ENCODE measurements at places on chromosomes 1 and 21.

GRCh38 chr1:197486946-197487345, 218.9 kb downstream of the CRB1 start:
- H3K4me3 ChIP-seq = no peak overlapping the region
- H3K36me3 ChIP-seq = no peaks in the 10 kb centered on the region
- H3K27me3 ChIP-seq = no peaks in the 10 kb centered on the region
- DNase-seq = no peak
- no peaks in the 10 kb centered on the region for H3K4me1 ChIP-seq

DNA sequence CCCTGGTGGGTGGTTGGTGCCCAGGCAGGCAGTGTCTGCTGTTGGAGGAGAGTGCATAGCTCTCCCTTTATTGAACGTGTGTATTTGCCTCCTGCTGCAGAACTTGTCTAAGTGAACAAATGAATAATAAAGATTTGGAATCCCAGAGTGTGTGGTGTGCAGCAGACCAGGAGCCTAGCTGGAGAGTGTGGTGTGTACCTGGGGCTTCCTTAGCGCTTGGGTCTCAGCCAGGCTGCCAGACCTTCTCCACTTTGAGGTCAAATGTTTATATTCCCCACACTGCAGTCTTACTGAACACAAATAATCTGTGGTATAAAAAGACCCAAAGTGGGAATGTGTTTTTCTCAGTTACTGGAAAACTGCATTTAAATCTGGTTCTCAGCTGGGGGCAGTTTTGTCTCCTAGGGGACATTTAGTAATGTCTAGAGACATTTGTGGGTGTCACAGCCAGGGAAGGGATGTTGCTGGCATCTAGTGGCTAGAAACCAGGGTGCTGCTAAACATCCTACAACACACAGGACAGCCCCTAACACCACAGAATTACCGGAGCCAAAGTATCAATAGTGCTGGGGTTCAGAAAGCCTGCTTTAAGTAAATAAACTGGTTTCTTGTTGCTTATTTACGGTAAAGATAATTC, 23.6 kb downstream of the SLC37A1 start:
- no peaks in the 10 kb centered on the region for H3K27me3 ChIP-seq
- no peaks in the 10 kb centered on the region for H3K36me3 ChIP-seq
- DNase-seq = no peak
- no peak overlapping the region for H3K4me3 ChIP-seq

- H3K36me3 ChIP-seq = no peaks in the 10 kb centered on the region
- no peak overlapping the region for H3K4me3 ChIP-seq
- H3K27me3 ChIP-seq = no peaks in the 10 kb centered on the region
- H3K4me1 ChIP-seq = no peaks in the 10 kb centered on the region
- no peak overlapping the region for H3K27ac ChIP-seq
- no peak for DNase-seq
These were observed 281.6 kb downstream of the BRINP3 start for GRCh38 chr1:190196020-190196419.

GRCh38 chr1:19074361-19074901, 118.0 kb upstream of the IFFO2 start:
- H3K27ac ChIP-seq = peak overlapping the region; percentile 88
- DNase-seq = no peak
- peaks cover 21% of the 10 kb centered on the region for H3K36me3 ChIP-seq

DNA sequence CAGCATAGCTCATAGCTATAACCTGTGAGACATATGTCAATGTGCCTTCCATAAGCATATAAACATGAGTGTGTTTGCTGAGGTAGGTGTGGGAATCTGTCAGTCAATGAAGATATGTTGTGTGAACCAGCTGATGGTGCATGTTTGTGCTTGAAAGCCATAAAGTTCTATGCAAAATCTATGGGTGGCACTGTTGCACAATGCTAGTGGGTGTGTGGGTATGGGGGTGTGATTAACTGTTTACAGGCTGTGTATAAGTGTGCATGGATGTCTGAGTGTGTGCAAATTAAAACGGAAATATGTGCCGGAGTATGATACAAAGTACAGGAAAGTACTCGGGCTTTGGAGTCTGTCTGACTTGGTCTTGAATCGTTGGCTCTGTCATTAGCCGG, 1.0 kb upstream of the ATP2B4 start:
- peaks cover 27% of the 10 kb centered on the region for H3K4me1 ChIP-seq
- H3K27ac ChIP-seq = peak overlapping the region; percentile 87
- DNase-seq = no peak
- no peaks in the 10 kb centered on the region for H3K27me3 ChIP-seq
- H3K4me3 ChIP-seq = peak overlapping the region; percentile 77

- peaks cover 77% of the 10 kb centered on the region for H3K4me1 ChIP-seq
- H3K27me3 ChIP-seq = no peaks in the 10 kb centered on the region
- peak overlapping the region; percentile 94 for H3K27ac ChIP-seq
- DNase-seq = no peak
- no peaks in the 10 kb centered on the region for H3K36me3 ChIP-seq
These were observed 5.9 kb downstream of the MAP7D1 start for GRCh38 chr1:36161641-36162531.

DNA sequence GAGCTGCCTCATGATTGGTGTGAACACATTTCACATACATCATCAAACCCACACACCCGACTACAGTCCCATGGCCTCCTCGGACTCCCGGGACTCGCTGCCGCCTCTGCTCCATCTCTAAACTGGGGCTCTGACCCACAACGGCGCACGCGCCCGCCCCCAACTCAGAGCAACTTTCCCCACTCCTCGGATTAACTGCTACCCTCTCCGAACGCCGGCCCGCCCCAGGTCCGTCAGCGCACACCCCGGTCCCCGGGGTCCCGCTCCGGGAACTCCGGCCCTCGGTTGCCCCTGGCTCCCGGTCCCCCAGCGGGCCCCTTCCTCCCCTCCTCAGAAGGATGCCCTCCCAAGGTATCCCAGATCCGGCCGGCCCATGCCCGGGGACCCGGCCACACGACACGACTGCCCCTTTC, 740 bp downstream of the DSTYK start:
- DNase-seq = no peak
- peaks cover 7% of the 10 kb centered on the region for H3K4me1 ChIP-seq
- H3K27me3 ChIP-seq = no peaks in the 10 kb centered on the region
- H3K4me3 ChIP-seq = peak overlapping the region; percentile 88

GRCh38 chr1:41607808-41608207, 123.3 kb upstream of the EDN2 start:
- no peaks in the 10 kb centered on the region for H3K27me3 ChIP-seq
- no peak overlapping the region for H3K4me3 ChIP-seq
- no peaks in the 10 kb centered on the region for H3K36me3 ChIP-seq
- H3K27ac ChIP-seq = no peak overlapping the region

DNA sequence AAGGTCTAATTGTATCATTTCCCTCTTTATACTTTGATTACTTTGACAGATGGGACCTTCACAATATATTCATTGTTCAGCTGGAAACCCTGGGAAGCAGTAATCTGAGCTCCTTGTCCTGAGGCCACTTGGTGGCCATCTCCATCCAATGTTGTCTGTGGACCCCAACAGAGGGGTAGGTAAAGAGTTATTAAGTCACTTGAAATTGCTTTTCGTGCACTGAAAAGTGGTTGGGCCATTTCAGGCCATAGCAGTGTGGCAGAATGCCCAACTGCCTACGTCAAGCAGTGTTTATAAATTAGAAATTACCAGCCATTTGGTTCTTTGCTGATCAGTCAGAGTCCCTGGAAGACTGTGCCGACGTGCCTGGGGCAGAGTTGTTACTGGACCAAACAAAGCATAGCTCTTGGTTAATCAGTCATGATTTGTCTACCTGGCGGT, 308.3 kb upstream of the USP25 start:
- H3K27me3 ChIP-seq = no peaks in the 10 kb centered on the region
- no peaks in the 10 kb centered on the region for H3K36me3 ChIP-seq
- no peak for DNase-seq

DNA sequence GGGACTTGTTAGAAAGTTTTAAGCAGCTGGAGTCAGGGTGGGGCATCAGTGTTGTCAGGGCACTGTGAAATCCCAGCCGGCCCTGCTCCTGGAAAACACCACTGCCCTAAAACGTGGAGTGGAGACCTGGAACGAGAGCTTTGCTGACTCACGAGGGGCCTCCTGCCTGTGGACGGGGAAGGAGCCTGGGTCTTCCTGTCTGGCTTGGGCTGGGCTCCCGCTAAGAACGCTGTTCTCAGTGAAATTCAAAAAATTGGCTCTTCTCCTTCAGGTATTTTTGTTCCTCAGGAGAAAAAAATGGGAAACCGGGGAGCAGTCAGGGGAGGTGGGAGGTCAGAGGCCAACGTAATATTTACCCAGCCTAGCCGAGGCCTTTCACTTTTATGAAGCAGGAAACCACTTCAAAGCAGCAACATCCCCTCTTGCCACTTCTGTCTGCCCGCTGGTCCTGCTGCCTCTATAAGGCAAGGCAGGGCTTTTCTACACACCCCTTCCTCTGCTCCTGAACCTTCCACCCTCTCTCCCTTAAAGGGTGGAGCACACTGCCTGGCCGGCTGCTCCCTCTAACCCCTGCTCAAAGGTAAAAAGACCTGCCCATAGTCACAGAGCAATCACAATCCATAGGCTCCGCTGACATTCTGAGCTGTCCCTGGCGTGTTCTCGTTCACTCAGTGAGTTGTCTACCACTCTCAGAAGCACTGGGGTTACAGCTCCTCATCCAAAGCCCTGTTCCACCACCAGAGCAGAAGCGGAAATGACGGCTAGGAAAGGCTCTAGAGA, 8.0 kb downstream of the PLXNA2 start:
- H3K27ac ChIP-seq = peak overlapping the region; percentile 57
- H3K4me1 ChIP-seq = peaks cover 48% of the 10 kb centered on the region
- no peaks in the 10 kb centered on the region for H3K27me3 ChIP-seq
- no peak for DNase-seq

DNA sequence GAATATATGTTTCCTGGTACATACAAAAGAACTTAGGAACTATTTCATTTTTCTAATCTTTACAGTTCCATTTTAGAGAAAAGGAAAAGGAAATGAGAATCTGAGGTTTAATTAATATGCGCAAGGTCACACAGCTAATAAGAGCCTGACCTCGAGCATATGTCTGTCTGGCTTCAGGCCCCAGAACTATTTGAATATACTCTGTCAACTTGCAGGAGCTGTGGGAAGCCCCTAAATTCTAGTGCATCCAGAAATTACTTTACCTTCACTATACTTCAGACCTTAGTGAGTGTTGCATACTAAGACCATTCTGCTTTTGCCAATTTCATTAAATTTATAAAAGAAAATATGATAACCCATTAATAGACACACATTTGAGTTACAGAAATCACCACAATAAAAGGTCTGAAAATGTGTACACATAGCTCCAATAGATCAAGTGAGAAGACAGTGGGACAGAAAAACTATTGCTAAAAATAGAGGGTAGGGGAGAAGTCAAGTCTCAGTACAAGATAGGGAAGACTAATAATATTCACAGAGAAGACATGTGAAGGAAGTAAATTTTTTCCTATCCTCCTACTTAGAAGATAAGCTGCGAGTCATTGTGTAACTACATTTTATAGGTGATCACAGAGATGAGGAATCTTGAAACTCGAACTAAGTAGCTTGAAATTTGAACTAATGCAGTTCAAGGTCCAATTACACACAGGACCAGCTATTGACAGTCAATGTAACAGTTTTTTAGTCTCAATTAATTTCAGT, 3.8 kb downstream of the RGS13 start:
- no peak overlapping the region for H3K4me3 ChIP-seq
- DNase-seq = no peak
- no peaks in the 10 kb centered on the region for H3K27me3 ChIP-seq
- no peaks in the 10 kb centered on the region for H3K36me3 ChIP-seq

DNA sequence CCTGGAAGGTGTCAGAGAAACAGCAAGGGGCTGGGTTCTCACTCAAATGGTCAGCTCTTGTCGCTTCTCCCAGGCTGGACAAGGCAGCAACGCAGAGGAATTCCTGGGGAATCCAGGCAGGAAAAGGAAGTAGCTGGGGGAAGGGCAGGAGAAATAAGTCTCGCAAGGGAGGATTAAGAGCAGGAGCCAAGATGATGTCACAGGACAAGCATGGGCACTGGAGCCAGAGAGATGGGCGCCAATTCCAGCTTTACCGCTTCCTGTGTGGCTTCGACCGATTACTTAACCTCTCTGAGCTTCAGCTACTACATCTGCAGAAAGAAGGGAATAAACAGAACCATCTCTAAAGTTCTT, 70.5 kb downstream of the SSBP3 start:
- H3K36me3 ChIP-seq = no peaks in the 10 kb centered on the region
- no peak overlapping the region for H3K4me3 ChIP-seq
- peaks cover 84% of the 10 kb centered on the region for H3K4me1 ChIP-seq

DNA sequence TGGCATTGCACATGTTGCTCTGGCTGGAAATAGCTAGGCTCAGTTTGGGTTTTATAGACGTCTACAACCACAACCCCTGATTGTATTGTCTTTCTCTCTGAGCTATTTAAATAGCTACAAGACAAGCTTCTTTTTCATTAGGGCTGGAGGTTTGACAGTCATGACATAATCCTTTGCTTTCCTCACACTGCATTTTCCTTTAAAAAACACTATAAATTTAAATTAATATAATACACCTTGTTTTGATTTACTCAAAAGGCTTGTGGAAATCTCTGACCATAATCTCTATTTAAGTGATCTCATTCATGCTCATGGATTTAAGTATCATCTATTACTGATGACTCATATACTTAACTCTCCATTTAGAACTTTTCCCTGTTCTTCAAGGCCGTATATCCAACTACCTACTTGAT, 50.4 kb upstream of the PTGFR start:
- H3K27ac ChIP-seq = no peak overlapping the region
- no peaks in the 10 kb centered on the region for H3K27me3 ChIP-seq
- H3K36me3 ChIP-seq = no peaks in the 10 kb centered on the region
- DNase-seq = no peak
- H3K4me1 ChIP-seq = no peaks in the 10 kb centered on the region

GRCh38 chr1:35854989-35855700, 27.9 kb upstream of the AGO1 start:
- no peak for DNase-seq
- H3K36me3 ChIP-seq = peaks cover 12% of the 10 kb centered on the region
- no peak overlapping the region for H3K27ac ChIP-seq
- H3K4me3 ChIP-seq = no peak overlapping the region

DNA sequence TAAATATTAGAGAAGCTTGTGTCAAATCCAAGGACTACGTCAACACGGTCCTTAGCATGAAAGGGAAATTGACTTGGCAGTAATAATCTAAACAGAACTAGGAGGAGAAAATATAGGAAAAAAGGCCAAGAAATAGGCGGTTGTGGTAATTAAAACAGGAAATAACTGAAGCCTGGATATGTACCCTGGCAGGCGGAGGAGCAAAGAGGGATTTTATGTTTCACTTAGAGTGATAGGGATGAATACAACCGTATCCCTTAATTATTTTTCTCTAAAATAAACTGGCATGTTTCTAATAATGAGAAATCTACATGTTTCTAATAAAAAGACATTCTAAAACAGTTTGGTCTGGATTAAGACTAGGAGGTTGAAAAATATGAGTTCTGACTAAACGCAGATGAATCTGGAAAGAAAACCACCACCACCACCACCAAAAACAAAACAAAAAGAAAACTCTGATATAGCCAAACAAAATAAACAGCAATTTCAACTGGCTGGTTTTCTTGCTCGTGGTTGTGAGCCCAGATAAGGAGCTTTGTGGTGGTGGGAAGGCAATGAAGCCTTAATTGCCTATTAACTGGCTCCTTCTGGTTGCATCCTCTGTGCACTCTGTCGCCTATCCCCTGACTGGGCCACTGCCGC, 334.2 kb upstream of the SNX7 start:
- no peaks in the 10 kb centered on the region for H3K36me3 ChIP-seq
- H3K27me3 ChIP-seq = no peaks in the 10 kb centered on the region
- no peak for DNase-seq
- H3K4me3 ChIP-seq = no peak overlapping the region
- H3K4me1 ChIP-seq = peaks cover 55% of the 10 kb centered on the region
